ENCODE measurements at places on chromosomes 5 and 9.
A peak's percentile ranks its signal among the peaks of the same experiment; 100 is the strongest.

GRCh38 chr5:126540631-126541030, 54.4 kb downstream of the ALDH7A1 start:
- DNase-seq: no peak

DNA sequence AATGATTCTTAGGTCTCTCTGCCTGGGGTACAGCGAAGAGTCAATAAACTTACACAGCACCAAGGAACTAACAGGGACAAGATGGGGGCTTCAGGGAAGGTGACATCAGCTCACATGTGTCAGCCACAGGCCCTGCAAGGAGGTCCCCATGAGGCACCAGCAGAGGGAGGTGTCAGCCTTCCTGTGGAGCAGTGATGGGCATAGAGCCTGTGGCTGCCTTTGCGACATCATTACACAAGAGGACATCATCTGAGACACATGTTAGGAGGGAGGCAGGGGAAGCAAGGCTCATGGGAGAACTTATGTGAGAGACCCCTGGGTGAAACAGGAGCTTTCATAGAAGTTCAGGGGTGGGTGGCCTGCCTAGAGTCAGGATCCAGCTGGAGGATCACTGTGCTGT, 389.6 kb downstream of the SEMA5A start:
- DNase-seq: peak; percentile 7

GRCh38 chr5:54643685-54644106, 126.1 kb downstream of the SNX18 start:
- DNase-seq: no peak

GRCh38 chr5:139705191-139705590, 57.0 kb downstream of the CXXC5 start:
- no peak for DNase-seq

DNA sequence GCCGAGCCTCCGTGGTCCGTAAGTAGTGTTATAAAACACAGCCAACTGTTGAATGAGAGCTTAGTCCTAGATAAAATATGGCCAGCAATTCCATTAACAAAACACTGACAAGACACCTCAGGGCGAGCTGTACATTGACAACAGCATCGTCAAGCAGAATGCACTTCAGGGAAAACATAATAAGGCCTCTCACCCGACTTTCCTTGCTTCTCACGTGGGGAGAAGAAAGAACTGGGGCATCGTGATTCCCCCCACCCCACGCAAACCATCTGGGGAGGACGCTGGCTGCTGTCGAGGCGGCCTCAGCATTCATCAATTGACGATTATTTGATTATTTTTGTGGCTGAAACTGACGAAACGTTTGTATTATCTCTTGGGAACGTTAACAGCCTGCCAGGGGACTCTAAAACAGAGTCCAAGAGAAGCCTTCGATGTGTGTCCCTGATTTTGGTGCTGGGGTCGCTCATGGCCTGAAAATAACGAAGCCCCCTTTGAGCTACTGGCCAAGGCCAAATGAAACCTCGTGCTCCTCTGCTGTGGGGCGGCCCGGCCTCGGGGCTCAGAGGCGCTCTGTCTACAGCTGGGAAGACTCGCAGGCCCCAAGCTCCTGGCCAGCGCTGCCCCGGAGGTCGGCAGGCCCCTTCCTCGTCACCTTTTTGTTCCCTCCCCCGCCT, 464 bp downstream of the GDF9 start:
- no peak for DNase-seq

DNA sequence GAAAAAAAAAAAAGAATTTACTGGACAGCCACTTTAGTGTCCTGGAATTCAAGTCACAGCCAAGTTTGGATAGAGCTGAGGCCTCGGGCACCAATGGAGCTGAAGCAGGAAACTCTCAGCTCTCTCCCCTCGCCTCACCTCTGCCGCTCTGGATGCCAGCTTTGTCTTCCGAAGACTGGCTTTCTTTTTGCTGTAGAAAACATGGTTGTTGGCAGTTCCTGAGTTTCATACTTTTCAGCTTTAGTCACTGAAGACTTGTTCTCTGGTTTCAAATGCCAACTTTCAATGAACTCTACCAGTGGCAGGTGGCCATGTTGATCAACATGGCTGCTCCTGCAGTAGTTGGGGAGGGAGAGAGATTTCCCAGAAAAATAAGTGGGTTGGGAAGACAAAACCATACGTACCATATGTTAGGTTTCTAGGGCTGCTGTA, 142.2 kb downstream of the SNX18 start:
- no peak for DNase-seq

- DNase-seq: no peak
Measured at GRCh38 chr5:40235471-40236400, 444.0 kb upstream of the PTGER4 start.

DNA sequence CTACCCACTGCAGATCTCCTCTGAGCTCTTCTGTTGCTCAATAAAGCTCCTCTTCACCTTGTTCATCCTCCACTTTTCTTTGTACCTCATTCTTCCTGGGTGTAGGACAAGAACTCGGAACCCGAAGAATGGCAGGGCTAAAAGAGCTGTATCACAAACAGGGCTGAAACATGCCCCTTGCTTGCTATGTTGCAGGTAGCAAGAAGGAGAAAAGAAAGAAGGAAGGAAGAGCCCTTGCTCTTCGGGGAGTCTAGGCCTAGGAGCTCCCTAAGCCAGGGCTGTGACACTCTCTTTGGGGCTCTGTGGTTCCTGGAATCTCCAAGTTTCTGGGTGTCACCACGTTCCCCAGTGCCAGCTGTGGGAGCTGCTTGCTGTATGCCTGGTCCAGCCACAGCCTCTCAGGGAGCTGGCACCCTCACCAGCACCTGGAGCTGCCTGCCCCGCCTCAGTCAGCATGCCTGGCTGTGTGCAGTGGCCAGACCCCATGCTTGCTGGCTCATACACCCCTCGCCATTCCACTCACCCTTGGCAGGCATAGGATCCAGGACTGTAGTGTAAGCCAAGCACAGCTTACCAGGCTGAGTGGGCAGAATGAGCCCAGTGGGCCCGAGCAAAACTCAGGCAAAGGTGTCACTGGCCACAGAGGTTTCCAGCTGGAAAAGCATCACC, 274.8 kb upstream of the ADRA1B start:
- DNase-seq: no peak
